ENCODE measurements at places on chromosomes 3 and 15.

DNA sequence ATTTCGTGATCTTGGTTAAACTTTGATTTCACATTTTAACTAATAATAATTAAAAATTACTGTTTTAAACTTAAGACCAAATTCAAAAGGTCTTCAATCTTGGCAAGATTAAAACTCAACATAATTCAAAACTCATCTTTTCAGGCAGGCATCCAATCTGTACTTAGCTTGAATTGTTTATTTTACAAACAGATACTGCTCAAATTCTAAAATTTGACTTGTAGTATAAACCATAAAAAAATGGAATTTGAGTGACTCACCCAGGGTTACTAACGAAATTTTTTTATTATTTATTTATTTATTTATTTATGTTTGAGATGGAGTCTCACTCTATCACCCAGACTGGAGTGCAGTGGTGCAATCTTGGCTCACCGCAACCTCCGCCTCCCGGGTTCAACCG lies 64.4 kb downstream of the GAP43 start:
- no peak for DNase-seq

- DNase-seq, result no peak
These were observed 134.3 kb downstream of the GLDN start for GRCh38 chr15:51475736-51476135.

- DNase-seq, result no peak
These were observed 882.5 kb upstream of the GBE1 start for GRCh38 chr3:82643948-82644347.

DNA sequence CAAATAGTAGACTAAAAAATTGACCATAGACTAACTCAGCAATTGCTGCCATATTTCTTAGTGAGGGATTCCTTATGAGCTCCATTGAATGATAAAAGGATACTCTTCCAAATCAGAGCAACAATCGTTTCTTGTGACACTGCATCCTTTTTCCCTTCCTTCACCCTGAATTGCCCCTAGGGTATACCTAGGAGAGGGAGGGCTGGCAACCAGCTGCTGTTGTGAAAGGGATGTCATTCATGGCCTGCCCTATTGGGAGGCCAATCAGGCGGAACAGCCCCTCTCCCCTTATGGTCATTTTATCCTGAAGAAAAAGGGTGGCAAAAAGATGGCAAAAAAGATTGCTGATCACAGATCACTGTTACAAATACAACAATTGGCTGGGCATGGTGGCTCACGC lies 26.3 kb downstream of the B3GNT5 start:
- DNase-seq, result no peak

- DNase-seq, result no peak
These were observed 45.7 kb upstream of the PLSCR5 start for GRCh38 chr3:146650691-146651442.

GRCh38 chr15:90873998-90874605 lies 5.7 kb downstream of the FURIN start:
- no peak for DNase-seq

GRCh38 chr15:51401872-51402517 lies 60.5 kb downstream of the GLDN start:
- no peak for DNase-seq

DNA sequence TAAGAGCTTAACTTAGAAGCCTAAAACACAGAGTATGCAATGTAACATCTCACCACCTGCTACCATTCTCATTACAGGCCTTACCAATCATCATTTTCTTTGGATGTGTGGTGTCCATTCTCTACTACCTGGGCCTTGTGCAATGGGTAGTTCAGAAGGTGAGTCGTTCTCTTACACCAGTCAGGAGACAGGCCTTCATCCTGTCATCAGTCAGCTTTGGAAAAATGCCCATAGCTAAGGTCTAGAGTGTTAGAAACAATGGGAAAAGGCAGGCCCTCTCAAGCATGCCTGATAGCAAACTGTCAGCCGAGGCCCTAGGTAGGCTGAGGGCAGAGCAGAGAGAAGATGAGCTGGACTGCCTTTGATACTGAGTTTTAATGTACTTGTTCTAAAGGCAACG lies 13.5 kb downstream of the SLC28A2 start:
- no peak for DNase-seq

- DNase-seq, result no peak
These were observed 137.7 kb upstream of the RASGRP1 start for GRCh38 chr15:38702178-38702912.

DNA sequence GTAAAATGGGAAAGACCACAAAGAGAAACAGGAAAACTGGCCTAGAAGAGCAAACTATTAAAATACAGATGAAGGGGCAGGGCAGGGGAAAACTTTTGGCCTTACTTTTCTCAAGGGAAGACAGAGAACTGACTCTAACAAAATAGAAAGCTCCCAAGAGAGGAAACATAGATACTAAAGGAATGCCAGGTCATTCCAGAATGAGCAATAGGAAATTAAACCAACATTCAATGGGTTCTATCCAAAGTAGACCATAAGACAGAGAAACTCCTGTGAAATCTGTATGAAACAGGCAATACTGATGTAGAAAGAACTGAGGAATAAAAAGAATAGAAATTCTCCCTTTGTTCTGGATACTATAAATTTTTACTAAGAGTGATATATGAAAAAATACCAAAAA lies 491.8 kb downstream of the MECOM start:
- no peak for DNase-seq

GRCh38 chr15:64163659-64164362 lies 989 bp upstream of the PPIB start:
- DNase-seq, result no peak

Data from urinary bladder (tissue), 4 donors.